KG1 (cell line): ENCODE measurements at places on chromosomes 3 and 15.

GRCh38 chr3:42739401-42740158 lies 33.5 kb downstream of the CCDC13 start:
- DNase-seq: no peak

GRCh38 chr3:84100861-84101260 lies 857.9 kb upstream of the CADM2 start:
- DNase-seq: no peak

DNA sequence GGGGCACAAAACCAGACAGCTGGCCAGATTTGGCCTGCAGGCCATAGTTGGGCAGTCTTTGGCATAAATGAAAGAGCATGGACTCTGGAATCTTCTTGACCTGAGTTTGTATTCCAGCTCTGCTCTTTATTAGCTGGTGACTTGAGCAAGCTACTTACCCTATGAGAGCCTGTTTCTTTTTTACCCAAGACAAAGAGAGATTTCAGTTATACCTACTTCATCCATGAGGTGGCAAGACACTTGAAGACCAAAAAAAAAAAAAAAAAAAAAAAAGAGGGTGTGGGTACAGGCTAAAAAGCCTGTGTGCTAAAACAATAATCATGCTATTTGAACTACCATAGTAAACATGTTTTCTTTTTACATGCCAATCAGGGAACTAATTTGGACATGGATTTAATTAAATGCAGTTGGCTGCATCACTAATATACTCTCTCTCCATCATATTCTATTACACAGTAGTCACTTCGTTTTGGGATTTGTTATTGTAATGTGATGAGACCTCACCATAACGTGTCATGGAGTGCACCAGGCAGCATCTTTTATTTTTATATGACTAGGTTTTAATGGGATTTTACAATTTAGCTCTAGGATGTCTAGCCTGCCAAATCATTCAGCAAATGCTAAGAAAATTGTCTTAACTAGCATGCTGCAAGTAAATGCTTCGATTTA lies 109.2 kb upstream of the FHIT start:
- no peak for DNase-seq

DNA sequence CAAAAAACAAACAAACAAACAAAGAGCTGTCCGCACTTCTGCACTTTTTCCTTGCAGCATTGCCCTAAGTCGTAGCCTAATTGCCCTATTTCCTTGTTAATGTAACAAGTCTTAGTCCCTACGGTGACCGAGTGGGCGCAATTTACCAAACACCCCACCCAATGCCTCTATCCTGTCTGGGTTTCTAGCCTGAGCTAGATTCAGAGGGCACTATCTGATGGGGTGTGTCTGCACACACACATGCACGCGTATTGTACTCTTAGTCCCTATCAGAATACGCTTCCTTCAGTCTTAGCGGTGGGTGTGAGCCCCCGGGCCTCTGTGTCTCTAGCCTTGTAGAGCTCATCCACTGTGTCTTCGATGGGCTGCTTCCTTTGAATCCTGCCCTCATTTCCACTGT lies 125.9 kb upstream of the DLG1 start:
- no peak for DNase-seq

GRCh38 chr15:30984542-30984941 lies 6.9 kb downstream of the MTMR10 start:
- no peak for DNase-seq

DNA sequence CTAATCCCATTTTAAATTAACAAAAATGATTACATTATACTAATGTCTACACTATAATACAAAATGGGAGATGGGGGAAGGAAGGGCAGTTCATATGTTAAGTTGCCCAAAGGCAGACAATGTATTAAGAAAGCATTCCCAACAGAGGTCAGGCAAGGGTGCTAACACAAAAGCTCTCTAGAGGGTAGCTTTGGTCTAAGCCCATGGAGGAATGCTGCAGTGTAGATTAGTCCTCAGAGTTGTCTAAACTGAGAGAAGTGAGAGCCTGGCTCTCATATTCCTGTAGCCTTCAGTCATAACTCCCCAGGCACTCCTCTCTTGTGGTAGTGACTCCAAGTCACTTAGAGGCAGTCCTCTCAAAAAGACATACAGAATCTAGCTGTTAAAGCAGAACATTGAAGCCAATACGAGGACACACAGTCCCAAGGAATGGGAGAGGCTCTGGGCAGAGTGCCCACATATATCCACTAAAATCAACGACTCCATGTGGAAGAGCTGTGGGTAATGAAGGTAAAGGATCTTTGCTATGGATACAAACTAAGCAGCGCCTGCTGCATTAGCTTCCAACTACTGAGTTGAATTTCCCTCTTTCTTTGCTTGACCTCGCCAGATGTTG lies 14.5 kb downstream of the NEK10 start:
- DNase-seq: no peak
